Endothelial cell of umbilical vein (primary cell): ENCODE measurements at places on chromosomes 5 and 9. TPM values are rescaled to one million over a fixed set of nuclear protein-coding genes. Genes with fewer than 3 reads are reported as not detected.

The SARDH gene
- total RNA-seq, result 0.30 and 0.44 TPM in 2 replicates

The CEL gene
- total RNA-seq, result 1.1 and 1.9 TPM in 2 replicates

The OR2V2 gene
- not detected in 2 replicates for total RNA-seq

The CENPP gene
- total RNA-seq, result 8.7 and 12.0 TPM in 2 replicates

The TUSC1 gene
- 12.1 TPM in 2 replicates for total RNA-seq

The ST8SIA4 gene
- total RNA-seq, result 25.0 and 28.3 TPM in 2 replicates

The C9orf153 gene
- total RNA-seq, result 0.66 TPM in 1 of 2 replicates, not detected in the other

The PCDHA4 gene
- 0.04 and 0.14 TPM in 2 replicates for total RNA-seq

The ARID3C gene
- total RNA-seq, result not detected in 2 replicates

The OR1Q1 gene
- not detected in 2 replicates for total RNA-seq

The PCDHB4 gene
- 0.21 TPM in 1 of 2 replicates, not detected in the other for total RNA-seq

The TNFSF8 gene
- total RNA-seq, result not detected in 2 replicates

The ANKRD31 gene
- not detected in 2 replicates for total RNA-seq

The GFI1B gene
- total RNA-seq, result not detected in 2 replicates

- peak; percentile 71 for DNase-seq
Observed at GRCh38 chr9:113589890-113590289, 126.4 kb downstream of the RGS3 start.

DNA sequence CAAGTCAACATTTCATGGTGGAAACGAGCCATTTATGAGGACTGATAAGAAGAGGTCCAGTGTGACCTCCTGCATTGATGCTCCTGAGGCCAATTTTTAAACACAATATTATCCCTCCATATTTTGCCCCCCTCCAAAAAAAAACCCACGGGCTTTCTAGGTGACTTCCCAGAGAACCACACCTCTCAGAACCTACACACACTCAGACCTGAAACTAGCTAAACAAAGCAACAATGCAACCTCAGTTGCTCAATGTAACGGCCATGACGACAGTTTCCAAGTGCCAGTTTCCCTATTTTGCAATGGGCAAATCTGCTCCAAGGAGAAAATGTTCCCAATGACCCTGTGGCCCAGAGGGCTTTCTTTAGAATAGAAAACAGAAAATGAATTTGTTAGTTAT is 3.5 kb downstream of the NRG2 start:
- DNase-seq, result no peak

DNA sequence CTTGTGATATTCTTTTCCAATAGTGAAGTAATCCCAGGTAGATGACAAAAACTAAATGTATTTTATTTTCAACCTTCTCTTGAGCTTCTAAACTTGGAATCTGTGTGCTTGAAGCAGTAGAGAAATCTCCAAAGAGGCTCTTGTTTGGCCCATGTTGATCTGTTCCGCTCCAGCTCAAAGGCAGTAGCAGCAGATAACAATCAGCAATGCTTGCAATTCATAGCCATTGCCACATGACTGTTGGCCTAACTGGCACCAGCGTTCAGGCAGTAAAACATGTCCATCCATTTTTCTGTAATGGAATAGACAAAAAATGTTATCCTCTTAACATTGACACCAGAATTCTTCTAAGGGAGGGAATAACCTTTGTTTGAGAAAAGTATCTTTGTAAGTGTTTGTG is 270.7 kb upstream of the MSX2 start:
- DNase-seq, result no peak

DNA sequence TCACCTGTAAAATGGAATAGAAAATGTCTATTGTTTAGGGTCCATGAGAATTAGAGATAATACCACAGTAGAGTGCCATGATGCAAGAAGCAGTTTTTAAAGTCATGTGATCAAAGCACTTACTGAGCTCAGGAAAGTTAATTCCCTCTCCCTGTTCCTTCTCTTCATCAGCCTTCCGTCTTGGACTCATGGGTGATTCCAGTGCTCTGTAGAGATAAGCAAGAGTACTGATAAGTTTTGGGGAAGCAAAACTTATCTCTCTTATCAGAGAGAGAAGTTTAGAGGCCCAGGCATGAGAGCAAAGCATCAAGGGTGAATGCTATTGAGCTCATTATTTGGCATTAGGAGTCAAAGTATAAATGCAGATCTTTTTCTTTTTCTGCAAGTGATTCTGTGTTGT is 410.1 kb downstream of the AGTPBP1 start:
- DNase-seq, result no peak

DNA sequence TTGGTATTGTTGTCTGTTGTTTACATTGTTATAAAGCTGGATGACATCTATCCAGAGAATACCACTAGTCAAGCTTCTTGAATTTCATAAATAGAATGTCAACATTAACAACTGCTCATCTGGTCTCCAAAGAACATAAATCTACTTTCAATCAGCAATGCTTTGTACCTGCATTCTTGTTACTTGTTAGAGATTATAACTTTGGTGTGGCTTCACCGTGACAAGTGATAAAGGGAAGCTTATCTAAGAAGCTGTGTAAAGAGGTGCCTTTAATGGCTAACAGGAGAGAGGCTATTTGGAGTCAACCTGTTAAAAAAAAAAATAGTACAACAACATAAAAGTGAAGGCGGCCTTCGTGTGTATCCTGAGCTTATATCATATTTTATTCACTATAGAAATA is 41.8 kb downstream of the MUSK start:
- DNase-seq, result no peak

DNA sequence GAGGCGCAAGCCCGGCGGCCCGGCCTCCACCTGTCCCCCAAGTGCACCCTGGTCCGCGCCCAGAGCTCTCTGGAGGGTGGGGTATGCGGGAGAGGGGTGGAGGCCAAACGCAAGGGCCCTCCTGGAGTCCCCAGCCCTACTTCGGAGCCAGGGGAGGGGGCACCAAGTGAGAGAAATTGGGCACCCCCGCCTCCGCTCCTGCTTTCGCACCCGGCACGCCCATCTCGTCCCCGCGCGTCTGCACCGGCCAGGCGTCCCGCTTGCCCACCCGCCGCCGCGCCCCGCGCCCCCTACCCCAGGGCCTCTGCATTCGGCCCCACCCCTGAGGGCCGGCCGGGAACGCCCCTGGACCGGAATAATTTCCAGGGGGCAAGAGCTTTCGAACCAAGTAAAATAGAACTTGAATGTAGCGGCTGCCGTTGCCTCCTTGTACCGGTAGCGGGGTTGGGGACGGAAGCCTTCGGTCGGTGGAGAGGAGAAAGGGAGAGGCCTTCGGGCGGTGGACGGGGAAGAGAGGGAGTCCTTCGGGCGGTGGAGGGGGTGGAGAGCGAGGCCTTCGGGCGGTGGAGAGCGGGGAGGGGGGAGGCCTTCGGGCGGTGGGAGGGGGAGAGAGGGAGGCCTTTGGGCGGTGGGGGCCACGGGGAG is 694 bp upstream of the PHPT1 start:
- no peak for DNase-seq

DNA sequence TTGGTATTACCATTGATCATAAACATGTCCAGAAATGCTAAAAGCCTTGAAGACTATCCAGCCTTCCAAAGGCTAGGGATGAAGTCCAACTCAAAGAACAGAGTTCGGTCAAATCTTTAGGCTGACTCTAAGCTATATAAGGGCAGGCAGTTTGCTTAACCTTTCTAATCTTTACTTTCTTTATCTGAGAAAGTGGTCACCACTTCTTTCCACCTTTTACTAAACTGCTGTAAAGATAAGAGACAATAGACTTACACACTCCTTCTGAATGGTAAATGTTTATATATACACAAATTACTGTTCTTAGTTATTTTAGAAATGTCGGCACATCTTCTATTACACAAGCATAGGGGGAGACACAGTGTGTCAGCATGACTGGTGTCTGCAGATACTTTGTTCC is 100.4 kb downstream of the NREP start:
- DNase-seq, result no peak

GRCh38 chr9:130707225-130707976 is 13.8 kb downstream of the EXOSC2 start:
- peak; percentile 65 for DNase-seq

GRCh38 chr9:34437006-34437925 is 21.1 kb downstream of the FAM219A start:
- peak; percentile 83 for DNase-seq

DNA sequence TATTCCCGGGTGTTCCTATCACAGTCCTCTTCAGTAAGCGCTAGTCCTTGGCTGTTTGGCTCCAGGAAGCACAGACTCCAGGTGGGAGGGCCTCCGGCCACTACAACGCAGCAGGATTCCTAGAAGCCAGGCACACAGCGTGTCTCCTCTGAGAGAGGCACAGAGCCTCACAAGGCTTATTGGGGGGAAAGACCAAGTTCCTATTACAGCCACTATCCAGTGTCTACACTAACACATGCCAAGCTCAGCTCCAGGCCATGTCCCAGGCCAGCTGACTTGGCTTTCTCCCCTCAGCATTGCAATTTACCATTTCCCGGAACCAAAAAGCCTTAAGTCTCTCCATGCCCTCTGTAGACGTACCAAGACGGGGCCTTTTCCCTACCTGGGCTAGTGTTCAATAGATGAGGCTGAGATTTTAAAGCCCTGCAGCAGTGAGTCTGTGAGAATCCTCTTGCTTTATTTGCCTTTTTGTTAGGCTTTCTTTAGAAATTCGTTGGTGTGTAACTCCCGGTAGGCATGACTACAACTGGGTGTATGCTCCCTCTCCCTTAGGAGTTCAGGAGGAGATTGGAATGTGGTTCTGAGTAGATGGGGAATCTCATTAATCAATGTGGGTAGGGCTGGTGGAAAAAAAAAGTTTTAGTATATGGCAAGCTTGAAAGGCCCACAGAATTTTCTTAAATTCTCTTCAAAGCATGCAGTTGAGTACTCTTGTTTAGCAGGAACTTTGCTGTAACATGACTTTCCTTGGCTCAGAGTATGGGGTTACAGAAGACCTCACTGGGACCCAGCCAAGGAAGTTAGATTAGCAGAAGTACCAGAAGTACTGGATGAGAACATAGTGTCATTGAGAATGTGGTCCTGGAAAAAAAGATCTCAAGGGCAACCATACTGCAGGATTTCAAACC is 84.3 kb upstream of the SLC1A3 start:
- no peak for DNase-seq

- DNase-seq, result peak; percentile 78
Observed at GRCh38 chr9:125558453-125559092, 148.4 kb downstream of the MAPKAP1 start.

GRCh38 chr9:88578121-88579049 is 43.4 kb downstream of the NXNL2 start:
- DNase-seq, result peak; percentile 69

- peak; percentile 85 for DNase-seq
Observed at GRCh38 chr9:21873540-21874221, 71.2 kb downstream of the MTAP start.

- DNase-seq, result no peak
Observed at GRCh38 chr5:110594866-110595265, 131.6 kb downstream of the TMEM232 start.

GRCh38 chr5:167557359-167557758 is 734.1 kb upstream of the WWC1 start:
- no peak for DNase-seq

- peak; percentile 95 for DNase-seq
Observed at GRCh38 chr5:107570805-107571531, 99.8 kb downstream of the EFNA5 start.

DNA sequence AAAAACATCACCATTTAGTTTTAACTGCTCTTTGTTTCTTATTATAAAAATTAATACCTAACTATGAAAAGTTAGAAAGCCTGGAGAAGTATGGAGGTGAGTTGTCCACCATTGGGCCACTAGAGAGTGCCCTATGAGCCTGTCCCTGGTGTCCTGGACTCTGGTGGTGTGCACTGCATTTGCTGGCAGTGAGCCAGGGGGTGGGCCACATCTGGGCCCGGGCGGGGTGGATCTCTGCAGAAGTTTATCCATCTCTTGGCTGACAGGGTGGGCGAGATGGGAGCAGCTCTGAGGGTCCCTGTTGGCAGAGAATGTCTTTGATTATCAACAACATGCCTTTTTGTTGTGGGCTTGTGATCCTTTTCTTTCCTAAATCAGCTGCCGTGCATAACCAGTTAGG is 8.2 kb downstream of the TENT4A start:
- DNase-seq, result no peak

GRCh38 chr5:111685969-111686368 is 71.0 kb downstream of the NREP start:
- no peak for DNase-seq

DNA sequence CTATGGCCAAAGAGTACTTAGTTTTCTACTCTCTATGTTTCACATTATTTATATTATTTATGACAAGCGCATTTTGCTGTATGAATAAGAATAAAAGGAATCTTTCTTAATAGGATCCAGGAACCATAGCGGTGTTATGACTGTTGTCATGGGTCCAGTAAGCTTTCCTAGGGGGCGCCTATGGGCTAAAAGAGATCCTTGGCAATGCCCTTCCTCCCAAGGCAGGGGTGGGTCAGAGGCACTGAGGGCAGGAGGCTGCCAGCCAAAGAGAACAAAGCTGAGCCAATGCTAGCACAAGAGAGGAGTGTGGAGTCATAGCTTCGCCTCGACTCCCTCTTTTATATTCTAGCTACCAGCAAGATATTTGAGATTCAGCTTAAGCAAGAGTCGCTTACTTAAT is 98.4 kb upstream of the GNAQ start:
- DNase-seq, result peak; percentile 87

DNA sequence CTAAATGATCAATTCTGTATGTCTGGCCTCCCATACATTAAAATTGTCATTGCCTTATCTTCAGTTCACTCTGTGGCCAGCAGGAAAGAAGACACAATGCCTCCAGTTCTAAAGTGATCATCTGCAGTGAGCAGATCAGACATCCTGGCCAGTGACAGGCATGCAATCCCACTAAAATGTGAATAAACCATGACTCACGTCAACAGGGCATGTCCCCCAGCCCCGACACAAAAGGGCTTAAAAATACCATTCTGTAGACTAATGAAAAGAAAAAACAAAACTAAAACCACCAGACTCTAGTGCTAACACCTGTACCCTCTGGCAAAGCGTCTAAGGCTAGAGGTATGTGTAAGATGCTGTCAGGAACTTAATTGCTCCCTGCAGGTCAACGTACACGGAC is 38.5 kb downstream of the DDX31 start:
- no peak for DNase-seq
